HuH-7 (cell line): ENCODE measurements at places on chromosomes 6 and 20.

- no peak for DNase-seq
These were observed 13.9 kb upstream of the SIRPA start for GRCh38 chr20:1881240-1881835.

DNA sequence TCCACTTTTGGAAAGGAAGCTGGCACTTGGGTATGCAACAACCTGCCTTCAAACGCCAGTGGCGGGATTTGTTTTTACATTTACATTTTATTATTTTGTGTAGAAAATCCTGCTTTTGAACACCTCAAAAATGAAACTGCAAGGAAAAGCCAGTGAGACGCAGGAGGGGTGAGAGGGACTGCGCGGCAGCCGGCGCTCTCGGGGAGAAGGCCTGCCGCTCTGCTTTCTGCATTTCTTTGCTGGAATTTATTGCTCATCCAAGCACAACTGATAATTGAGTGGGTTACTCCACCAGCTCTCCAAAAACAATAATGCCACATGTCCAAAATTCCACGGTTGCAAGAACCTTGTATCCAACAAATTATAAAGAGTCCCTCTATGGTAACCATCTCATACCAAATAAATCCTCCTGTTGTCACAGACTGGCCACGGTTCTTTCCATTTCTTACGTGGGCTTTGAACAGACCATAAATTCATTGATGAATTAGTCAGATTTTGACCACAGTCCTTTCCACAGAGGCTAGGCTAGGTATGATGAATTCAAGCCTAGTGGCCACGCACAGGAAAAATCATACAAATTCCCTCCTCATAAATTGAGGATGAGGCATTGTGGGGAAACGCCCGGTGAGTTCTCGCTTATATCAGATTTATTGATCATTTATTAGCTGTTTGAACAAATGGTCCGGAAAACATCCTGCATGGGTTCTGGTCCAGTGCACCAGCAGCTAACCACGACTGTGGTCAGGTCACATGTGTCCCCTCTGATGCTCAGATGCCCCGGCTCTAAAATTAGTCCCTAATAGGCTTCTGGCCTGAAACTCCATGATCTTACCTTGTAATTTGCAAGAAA lies 31.6 kb upstream of the FOXC1 start:
- DNase-seq = no peak

DNA sequence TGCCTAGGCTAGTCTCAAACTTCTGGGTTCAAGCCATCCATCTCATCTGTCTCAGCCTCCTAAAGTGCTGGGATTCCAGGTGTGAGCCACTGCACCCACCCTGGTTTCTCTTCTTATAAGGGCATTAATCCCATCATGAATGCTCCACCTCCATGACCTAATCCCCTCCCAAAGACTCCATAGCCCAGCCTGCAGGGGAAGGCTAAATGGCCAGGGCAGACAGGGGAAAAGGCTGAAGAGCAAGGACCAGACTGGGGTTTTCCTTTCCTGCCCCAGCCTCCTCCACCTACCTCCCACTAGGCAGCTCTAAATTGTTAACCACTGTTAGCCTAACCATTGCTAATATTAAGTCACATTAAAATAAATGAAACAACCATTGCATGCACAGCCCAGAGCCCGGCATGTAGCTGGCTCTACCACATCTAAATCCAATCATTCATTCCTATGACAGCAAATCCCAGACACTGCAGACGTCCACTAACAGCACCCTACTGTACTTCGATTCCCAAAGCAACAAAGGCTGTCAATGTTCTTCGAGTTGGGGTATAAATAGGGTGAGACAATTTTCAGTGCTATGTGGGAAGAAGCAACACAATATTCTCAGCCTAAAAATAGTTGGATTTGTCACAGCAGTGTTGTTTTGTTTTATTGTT lies 243.2 kb upstream of the ARID1B start:
- DNase-seq = no peak

GRCh38 chr20:14896569-14896968 lies 559.2 kb upstream of the FLRT3 start:
- no peak for DNase-seq

DNA sequence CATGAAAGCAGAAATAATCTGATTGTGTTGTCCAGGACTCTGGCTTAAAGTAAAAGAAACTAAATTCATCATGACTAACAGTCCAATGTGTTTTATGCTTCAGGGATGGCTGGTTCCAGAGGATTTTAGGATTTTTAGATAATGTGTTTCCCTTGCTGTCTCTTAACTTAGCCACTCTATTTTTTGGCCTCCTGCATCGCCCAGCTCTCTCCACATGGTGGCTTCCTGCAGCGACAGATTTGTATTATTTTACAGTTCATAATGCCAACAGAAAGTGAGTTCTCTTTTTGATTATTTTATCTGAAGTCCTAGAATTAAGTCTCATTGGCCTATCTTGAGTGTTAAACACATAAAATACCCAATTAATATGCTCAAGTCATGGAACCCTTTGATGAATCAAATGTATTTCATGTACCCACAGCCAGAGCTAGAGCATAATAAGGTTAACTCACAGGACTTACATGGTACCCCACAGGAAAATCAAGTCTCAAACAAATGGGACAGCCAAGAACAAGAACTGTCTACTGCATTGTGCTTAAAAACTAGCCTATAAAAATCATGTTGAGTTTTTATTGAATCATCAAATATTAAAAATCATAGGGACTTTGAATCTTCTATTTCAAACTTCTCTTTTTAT lies 582.5 kb downstream of the DOK5 start:
- DNase-seq = no peak

DNA sequence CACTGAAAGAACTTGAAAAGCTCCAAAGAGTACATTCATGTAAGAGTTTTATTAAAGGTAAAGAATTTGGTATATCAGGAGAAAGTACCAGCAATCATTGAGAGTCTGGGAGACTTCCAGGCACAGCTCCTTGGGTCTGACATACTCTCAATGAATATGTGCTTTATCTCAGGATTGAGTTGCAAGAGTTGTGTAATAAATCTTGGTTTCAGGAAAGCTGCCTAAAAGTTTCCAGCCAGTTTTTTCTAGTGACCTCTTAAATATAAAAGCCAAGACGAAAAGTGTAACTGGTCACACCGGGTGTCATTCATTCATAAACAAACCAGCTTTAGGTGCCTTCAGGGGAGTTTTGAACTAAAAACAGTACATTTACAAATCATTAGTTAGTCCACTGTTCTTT lies 21.6 kb upstream of the GJA1 start:
- no peak for DNase-seq
